ENCODE measurements at places on chromosomes 16 and 17.
A peak's percentile ranks its signal among the peaks of the same experiment; 100 is the strongest.

- no peaks in the 10 kb centered on the region for H3K27me3 ChIP-seq
- no peak overlapping the region for H3K27ac ChIP-seq
- H3K4me3 ChIP-seq, result no peak overlapping the region
Observed at GRCh38 chr16:83215406-83216001, 588.7 kb downstream of the CDH13 start.

GRCh38 chr17:142102-142661, 4.8 kb downstream of the SCGB1C2 start:
- H3K27ac ChIP-seq, result no peak overlapping the region
- DNase-seq, result peak; percentile 15
- H3K36me3 ChIP-seq, result no peaks in the 10 kb centered on the region

DNA sequence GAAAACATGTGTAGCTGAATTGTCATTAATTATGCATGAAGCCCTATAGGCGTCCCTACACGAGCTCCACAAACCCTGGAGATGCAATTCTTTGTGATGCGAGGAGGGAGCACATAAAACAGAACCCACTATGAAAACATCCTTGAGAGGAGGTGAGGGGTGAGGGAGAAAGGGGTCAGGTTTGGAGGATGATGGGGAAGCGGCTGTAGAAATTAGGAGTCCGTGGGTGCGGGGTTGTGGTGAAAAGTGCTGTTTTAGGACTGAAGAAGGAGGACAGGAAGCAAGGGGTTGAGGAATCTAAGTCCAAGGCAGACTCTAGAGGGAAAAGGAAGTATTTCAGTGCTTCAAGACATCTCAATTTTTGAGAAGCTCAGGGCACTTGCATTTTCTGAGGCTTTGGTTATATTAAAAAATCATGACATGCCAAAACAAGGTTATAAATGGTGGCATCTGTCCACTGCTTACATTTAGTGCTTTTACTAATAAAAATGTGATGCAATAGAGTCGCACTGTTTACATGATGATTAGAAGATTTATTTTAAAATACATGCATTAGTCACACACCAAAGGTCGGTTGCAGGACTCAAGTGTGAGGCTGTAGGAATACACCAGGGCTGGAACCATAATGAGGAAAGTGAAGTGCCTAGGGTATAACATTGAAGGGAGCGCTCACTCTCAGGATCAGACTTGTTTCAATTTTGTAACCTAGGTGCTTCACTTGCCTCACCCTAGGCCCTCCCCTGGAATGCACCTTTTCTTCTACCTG, 379.5 kb downstream of the HS3ST4 start:
- H3K36me3 ChIP-seq, result no peaks in the 10 kb centered on the region
- no peak overlapping the region for H3K4me3 ChIP-seq
- DNase-seq, result no peak

DNA sequence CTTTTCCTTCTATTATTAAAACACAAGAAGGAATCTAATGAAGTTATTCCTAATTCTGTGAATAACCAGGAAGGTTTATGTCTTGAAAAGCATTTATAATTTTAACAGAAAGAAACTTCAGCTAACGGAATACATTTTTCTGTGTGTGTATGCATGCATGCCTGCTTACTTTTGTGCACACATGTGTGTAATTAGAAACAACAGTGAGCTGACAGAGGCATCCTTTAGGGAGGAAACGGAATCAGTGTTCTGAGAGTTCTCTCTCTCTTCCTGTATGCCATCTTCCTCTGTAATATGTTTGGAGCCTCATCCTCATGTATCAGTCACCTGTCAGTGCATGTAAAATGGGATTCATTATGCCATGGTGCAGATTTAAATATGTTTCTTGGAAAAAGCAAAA, 107.0 kb downstream of the MAP2K4 start:
- no peaks in the 10 kb centered on the region for H3K27me3 ChIP-seq
- H3K4me3 ChIP-seq, result no peak overlapping the region
- H3K36me3 ChIP-seq, result peaks cover 4% of the 10 kb centered on the region
- no peaks in the 10 kb centered on the region for H3K4me1 ChIP-seq
- DNase-seq, result no peak

DNA sequence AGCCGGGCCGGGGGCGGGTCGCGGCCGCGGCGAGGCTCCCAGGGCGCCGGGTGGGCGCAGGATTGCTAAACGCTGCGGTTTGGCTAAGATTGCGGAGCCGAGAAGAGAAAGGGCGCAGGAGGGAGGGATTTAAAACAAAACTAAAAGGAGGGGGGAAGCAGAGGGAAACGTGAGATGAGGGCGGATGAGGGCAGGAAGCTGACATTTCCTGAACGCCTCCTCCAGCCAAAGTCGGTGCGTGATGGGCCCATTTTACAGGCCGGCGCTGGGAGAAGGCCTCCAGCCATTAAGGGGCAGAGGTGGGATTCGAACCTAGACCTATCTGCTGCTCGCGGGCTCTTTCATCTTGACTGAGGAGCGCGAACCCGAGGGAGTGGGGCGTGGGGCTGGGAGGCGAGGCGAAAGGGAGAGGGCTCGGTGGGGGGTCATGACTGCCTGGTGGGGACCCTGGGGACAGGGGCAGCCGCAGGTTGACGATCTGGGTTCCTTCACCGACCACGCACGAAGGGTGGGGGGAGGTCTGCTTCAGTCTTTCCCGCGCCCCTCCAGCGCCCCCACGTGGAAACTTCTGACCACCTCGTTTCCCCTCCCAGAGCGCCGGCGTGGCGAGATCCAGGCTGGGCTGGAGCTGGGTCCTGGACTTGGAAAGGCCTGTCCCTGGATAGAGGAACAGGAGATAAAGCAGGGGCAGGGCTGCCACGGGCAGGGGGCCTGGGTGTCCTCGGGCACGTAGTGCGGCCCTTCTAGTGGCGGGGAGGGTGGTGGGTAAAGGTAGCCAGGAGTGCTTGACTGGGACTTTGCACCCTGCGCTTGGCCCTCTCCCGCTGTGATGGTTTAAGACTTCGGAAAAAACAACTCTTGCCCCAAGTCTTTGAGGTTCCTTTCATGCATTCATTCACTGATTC, 3.8 kb upstream of the TAC4 start:
- DNase-seq, result peak; percentile 67
- peak overlapping the region; percentile 67 for H3K4me3 ChIP-seq
- H3K36me3 ChIP-seq, result no peaks in the 10 kb centered on the region

GRCh38 chr16:86224629-86225028, 285.7 kb upstream of the FOXF1 start:
- H3K4me1 ChIP-seq, result no peaks in the 10 kb centered on the region
- no peak overlapping the region for H3K4me3 ChIP-seq

- no peak for DNase-seq
- no peaks in the 10 kb centered on the region for H3K4me1 ChIP-seq
Observed at GRCh38 chr16:63976345-63976744, 1145.5 kb downstream of the CDH11 start.

DNA sequence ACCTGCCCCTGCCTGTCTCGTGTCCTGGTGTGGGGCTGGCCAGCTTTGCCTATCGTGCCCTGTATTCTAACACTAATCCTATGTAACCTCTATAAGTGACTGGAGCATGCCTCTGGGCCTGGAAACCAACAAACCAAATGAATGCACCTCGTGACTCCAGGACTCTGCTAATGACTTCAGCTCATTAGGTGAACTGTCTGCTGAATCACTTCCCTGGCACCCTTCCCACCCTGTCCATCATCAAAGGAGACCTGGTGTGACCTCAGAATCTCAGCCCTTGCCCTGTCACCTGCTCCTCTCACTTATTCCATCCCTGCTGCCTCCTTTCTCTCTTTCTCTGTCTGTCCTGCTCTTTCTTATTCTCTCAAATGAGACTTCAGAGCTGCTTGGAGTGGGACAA, 322.4 kb downstream of the CBLN1 start:
- H3K4me3 ChIP-seq, result no peak overlapping the region
- H3K27ac ChIP-seq, result no peak overlapping the region
- no peak for DNase-seq
- H3K27me3 ChIP-seq, result no peaks in the 10 kb centered on the region
- no peaks in the 10 kb centered on the region for H3K36me3 ChIP-seq

DNA sequence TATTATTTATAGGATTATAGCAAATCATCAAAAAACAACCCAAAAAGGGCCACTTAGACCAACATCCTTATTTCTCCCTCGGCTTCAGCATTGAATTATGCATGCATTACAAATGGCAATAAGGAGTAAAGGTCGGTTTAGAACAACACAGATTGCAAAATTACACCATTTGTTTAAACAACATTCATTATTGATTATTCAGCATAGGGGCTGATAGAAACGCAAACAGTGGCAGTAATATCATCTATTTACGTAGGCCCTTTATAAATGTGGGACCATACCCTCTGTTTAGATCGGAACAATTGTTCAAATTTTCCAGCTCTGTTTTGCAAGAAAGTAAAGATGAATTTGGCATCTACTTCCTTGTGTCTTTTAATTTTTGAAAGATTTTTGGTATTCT, 153.3 kb downstream of the WWOX start:
- H3K4me3 ChIP-seq, result no peak overlapping the region
- no peak overlapping the region for H3K27ac ChIP-seq
- no peaks in the 10 kb centered on the region for H3K36me3 ChIP-seq
- DNase-seq, result no peak
- H3K4me1 ChIP-seq, result no peaks in the 10 kb centered on the region

DNA sequence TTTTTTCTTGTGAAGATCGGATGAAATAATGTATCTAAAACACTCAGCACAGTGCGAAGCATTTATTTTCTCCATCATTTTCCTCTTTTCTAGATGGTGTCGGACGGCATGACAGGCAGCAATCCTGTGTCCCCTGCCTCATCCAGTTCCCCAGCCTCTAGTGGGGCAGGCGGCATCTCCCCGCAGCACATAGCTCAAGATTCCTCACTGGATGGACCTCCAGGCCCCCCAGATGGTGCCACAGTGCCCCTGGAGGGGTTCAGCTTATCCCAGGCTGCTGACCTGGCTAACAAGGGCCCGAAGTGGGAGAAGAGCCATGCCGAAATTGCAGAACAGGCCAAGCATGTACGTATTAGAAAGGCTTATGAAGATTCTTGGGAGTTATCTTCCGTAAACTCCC, 5.0 kb downstream of the SRCAP start:
- H3K27me3 ChIP-seq, result no peaks in the 10 kb centered on the region
- peaks cover 42% of the 10 kb centered on the region for H3K36me3 ChIP-seq
- no peak for DNase-seq

DNA sequence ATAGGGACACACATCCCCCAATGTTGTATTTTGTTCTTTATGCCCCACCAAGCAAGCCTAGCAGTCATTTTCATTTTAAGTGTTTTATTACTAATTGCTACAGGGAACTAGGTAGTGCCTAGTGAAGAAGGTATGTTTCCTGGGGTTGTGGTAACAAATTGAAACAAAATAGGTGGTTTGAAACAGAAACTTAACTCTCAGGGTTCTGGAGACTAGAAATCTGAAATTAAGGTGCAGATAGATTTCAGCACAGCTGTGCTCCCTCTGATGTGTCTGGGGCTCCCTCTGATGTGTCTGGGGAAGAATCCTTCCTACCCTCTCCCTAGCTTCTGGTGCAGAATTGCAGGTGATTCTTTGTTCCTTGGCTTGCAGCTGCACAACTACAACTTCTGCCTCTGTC, 390.1 kb downstream of the ZFHX3 start:
- no peak overlapping the region for H3K4me3 ChIP-seq
- no peak overlapping the region for H3K27ac ChIP-seq
- DNase-seq, result no peak
- H3K27me3 ChIP-seq, result no peaks in the 10 kb centered on the region
- no peaks in the 10 kb centered on the region for H3K36me3 ChIP-seq

DNA sequence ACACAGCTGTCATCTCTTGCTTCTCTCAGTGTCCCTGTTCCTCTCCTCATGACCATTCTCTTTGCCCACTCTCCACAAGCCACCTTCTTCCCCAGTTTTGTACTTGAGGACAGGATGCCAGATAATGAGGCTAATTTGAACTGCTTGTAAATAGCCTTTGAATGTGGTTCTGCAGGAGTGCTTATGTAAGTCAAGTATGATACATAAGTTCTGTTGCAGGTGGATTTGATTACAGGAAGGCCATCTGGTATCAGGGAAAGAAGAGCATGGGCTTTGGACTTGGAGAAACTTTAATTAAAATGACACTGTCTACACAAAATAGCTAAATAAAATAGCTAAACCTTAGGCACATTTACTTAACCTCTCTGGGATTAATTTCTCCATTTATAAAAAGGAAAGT, 120.2 kb upstream of the HLF start:
- no peak overlapping the region for H3K4me3 ChIP-seq
- no peak for DNase-seq
- no peaks in the 10 kb centered on the region for H3K27me3 ChIP-seq
- no peak overlapping the region for H3K27ac ChIP-seq

DNA sequence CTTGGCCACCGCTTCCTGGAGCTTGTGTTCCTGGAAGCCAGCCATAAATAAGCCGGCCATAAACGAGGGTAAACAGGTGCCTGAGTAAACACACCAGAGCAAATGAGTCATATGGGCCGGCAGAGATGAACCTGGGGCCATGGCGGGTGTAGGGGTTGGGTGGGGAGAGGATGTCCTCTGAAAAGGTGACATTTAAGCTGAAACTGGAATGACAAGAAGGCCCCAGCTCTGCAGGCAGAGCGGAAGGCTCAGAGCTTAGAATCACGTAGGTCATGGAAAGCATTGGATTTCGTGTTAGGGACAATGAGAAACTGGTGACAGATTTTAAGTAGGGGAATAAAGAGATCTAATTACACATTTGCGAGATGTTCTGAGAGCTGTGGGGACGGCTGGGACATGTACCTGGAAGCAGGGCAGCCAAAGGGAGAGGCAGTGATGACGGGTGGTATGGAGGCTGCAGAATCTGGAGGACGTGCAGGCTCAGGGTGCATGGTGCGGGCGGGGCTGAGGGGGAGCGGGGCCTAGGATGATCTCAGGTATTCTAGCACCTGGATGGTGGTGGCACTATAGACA, 8.1 kb upstream of the DNASE1 start:
- no peaks in the 10 kb centered on the region for H3K4me1 ChIP-seq
- no peak overlapping the region for H3K4me3 ChIP-seq
- H3K27me3 ChIP-seq, result no peaks in the 10 kb centered on the region
- peaks cover 43% of the 10 kb centered on the region for H3K36me3 ChIP-seq
- H3K27ac ChIP-seq, result no peak overlapping the region

- no peak overlapping the region for H3K4me3 ChIP-seq
- H3K36me3 ChIP-seq, result no peaks in the 10 kb centered on the region
- no peaks in the 10 kb centered on the region for H3K4me1 ChIP-seq
- no peak for DNase-seq
Observed at GRCh38 chr16:87048730-87049115, 268.5 kb downstream of the C16orf95 start.

- H3K27ac ChIP-seq, result no peak overlapping the region
- H3K27me3 ChIP-seq, result no peaks in the 10 kb centered on the region
- DNase-seq, result no peak
- H3K4me3 ChIP-seq, result peak overlapping the region; percentile 17
Observed at GRCh38 chr17:40310882-40311391, 2.0 kb downstream of the RARA start.

GRCh38 chr16:48365601-48366164, 19.5 kb downstream of the SIAH1 start:
- DNase-seq, result peak; percentile 69
- H3K27ac ChIP-seq, result peak overlapping the region; percentile 77
- H3K4me1 ChIP-seq, result peaks cover 14% of the 10 kb centered on the region
- peak overlapping the region; percentile 88 for H3K4me3 ChIP-seq
- H3K27me3 ChIP-seq, result no peaks in the 10 kb centered on the region

DNA sequence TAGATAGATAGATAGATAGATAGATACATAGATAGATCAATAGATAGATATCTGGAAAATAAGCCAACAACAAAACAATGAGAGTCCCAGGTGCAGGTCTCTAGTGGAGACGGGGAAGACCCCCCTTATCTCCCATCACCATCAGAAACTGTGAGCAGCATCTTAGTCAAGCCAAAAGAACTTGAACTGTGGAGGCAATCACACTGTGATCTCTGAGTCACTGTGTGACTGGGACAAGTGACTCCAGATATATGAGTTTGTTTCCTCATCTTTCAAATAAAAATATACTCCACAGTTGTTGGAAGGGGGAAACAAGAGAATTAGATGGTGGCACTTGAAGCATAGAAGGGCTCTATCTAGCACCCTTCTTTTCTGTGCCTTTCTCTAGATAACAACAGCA, 42.1 kb downstream of the NOG start:
- no peaks in the 10 kb centered on the region for H3K27me3 ChIP-seq
- no peak overlapping the region for H3K27ac ChIP-seq
- no peak overlapping the region for H3K4me3 ChIP-seq
- no peak for DNase-seq
- no peaks in the 10 kb centered on the region for H3K36me3 ChIP-seq
